Smooth muscle cell of the umbilical artery (primary cell): ENCODE measurements at places on chromosomes 1 and 21. TPM values are rescaled to one million over a fixed set of nuclear protein-coding genes. Genes with fewer than 3 reads are reported as not detected.

The CD53 gene
- total RNA-seq = not detected in 2 replicates

The OR10Z1 gene
- not detected in 2 replicates for total RNA-seq

The KCNN3 gene
- total RNA-seq = under 0.01 and 0.32 TPM in 2 replicates

The CD5L gene
- total RNA-seq = not detected in 2 replicates

The SYT6 gene
- total RNA-seq = not detected in 2 replicates

The IER5 gene
- total RNA-seq = 15.1 and 15.4 TPM in 2 replicates

The OR2T11 gene
- total RNA-seq = not detected in 2 replicates

The KLHDC9 gene
- 1.2 and 1.5 TPM in 2 replicates for total RNA-seq

The GPR37L1 gene
- total RNA-seq = 0.05 and 0.30 TPM in 2 replicates

The RGS16 gene
- 0.14 and 0.30 TPM in 2 replicates for total RNA-seq

The CATSPERE gene
- 0.30 and 0.51 TPM in 2 replicates for total RNA-seq

The GUCA2B gene
- not detected in 2 replicates for total RNA-seq

The RNF186 gene
- total RNA-seq = not detected in 2 replicates

The BMP8B gene
- not detected in 2 replicates for total RNA-seq

The TLR5 gene
- total RNA-seq = 0.14 TPM in 1 of 2 replicates, not detected in the other

The S100A12 gene
- total RNA-seq = not detected in 2 replicates

The CFAP141 gene
- not detected in 2 replicates for total RNA-seq

The ARHGAP30 gene
- total RNA-seq = 0.05 TPM in 1 of 2 replicates, not detected in the other

The NTMT2 gene
- not detected in 2 replicates for total RNA-seq

The ADAM30 gene
- total RNA-seq = 0.05 TPM in 1 of 2 replicates, not detected in the other

The GJC2 gene
- total RNA-seq = 2.1 and 3.8 TPM in 2 replicates

The CFAP45 gene
- under 0.01 and 0.55 TPM in 2 replicates for total RNA-seq

The DPYD gene
- total RNA-seq = 35.6 and 45.4 TPM in 2 replicates

The SEMA4A gene
- total RNA-seq = 0.55 and 0.59 TPM in 2 replicates

The GUCA2A gene
- not detected in 2 replicates for total RNA-seq

The CD1E gene
- not detected in 2 replicates for total RNA-seq

The CLEC20A gene
- total RNA-seq = not detected in 2 replicates

The PTPRU gene
- 33.2 and 51.7 TPM in 2 replicates for total RNA-seq

The CD34 gene
- total RNA-seq = 0.05 and 0.30 TPM in 2 replicates

The ANGPTL3 gene
- under 0.01 TPM in 1 of 2 replicates, not detected in the other for total RNA-seq

The S1PR1 gene
- total RNA-seq = 2.7 and 7.9 TPM in 2 replicates

The OR2W3 gene
- total RNA-seq = not detected in 2 replicates

The RGL1 gene
- 19.4 and 33.9 TPM in 2 replicates for total RNA-seq

The AK5 gene
- 8.0 and 10.6 TPM in 2 replicates for total RNA-seq

The PADI2 gene
- total RNA-seq = 0.18 TPM in 1 of 2 replicates, not detected in the other

The ZNF281 gene
- total RNA-seq = 35.0 and 42.8 TPM in 2 replicates

The ATAD3B gene
- 13.7 and 26.3 TPM in 2 replicates for total RNA-seq

The C1orf50 gene
- total RNA-seq = 2.7 and 3.7 TPM in 2 replicates

The C1orf116 gene
- total RNA-seq = 0.05 TPM in 1 of 2 replicates, not detected in the other

The SDE2 gene
- 26.7 TPM in 2 replicates for total RNA-seq

The CFAP107 gene
- total RNA-seq = not detected in 2 replicates

The SPRR2E gene
- not detected in 2 replicates for total RNA-seq

The KCNJ15 gene
- 0.74 and 1.8 TPM in 2 replicates for total RNA-seq

The ERICH3 gene
- 0.05 TPM in 1 of 2 replicates, not detected in the other for total RNA-seq

The LDLRAD1 gene
- not detected in 2 replicates for total RNA-seq

The AUNIP gene
- 0.30 and 1.8 TPM in 2 replicates for total RNA-seq

The NBPF20 gene
- total RNA-seq = 3.0 and 9.5 TPM in 2 replicates

The CHIA gene
- under 0.01 TPM in 1 of 2 replicates, not detected in the other for total RNA-seq

The MYBPH gene
- total RNA-seq = 0.30 TPM in 1 of 2 replicates, not detected in the other

The CSF1 gene
- total RNA-seq = 85.8 and 90.6 TPM in 2 replicates

The C1orf87 gene
- not detected in 2 replicates for total RNA-seq
